Chondrocyte (in vitro differentiated cells): ENCODE measurements at places on chromosomes 7 and 10.

- DNase-seq = no peak
These were observed 11.9 kb upstream of the PLEKHA1 start for GRCh38 chr10:122362621-122363020.

GRCh38 chr10:92493362-92493761 lies 80.5 kb downstream of the IDE start:
- no peak for DNase-seq

GRCh38 chr7:23520582-23520981 lies 11.2 kb downstream of the TRA2A start:
- no peak for DNase-seq

DNA sequence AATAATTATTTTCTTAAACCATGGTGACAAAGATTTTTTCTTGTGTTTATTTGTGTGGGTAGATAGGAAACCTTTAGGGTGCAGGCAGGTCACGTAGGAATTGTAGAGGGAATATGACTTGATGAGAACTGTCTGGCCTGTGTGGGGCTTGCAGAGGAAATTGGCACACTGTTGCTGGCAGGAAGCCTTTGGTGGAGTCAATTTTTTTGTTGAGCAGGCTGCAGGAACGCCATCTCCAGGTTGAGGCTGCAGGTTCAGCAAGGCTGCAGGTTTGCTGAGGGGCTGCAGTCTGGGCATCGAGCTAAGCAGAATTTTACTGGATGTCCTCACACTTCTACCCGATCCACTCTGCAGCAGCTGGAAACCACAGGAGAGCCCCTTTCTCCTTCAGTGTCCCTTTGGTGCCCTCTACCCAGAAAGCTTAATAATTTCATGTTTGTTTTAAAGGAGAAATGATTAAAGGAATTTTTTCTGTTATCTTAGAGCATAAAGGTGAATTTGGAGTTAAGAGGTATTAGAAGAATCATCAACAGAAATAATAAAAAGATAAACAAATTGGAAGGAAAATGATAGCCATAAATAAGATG lies 37.0 kb downstream of the TBC1D12 start:
- no peak for DNase-seq

DNA sequence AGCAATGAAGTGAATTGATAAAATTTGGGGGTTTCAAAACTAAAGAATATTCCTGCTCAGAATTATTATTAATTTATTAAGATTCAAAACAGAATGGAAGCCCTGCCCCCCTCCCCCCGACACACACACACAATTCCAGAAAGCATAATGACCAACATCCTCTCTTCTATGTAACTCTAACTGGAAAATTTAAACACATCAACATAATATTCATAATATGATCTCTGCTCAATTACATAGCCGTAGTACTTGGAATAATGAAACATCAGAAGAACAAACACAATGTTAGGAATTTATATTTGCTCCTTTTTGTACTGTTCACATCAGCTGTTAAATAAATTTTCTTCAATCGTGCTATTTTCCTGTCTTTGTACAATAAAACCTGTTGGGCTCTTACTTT lies 20.8 kb downstream of the PCLO start:
- DNase-seq = no peak

DNA sequence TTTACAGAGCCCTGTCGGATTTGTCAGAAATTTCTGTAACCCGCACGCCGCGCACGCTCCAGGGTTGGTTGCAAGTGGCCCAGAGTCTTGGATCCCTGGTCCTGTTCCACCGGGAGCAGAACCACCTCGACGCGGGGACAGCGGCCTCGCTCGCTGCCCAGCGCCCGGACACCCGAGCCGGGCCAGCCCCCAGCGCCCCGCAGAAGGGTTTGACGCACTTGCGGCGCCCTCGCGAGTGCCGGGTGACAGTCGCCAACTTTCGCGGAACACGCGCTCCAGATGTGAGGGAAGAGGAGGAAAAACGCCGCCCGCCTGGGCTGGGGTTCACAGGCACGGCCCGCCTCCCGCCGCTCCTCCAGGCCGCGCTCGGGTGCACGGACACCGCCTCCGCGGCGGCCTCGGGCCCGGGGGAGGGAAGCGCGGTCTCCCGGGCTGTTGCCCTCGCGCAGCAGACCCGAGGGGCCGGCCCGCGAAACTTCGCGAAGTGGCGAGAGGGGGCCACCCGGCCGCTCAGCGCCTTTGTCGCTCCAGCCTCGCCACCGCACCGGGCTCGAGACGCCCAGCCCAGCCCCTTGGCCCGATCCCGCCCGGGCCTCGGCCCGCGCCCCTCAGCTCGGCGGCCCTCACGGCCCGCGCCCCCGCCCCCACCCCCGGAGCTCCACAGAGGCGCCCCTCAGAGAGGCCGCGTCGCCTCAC lies 514 bp downstream of the RNF216 start:
- no peak for DNase-seq

GRCh38 chr10:111558211-111558610 lies 481.4 kb downstream of the ADRA2A start:
- DNase-seq = no peak

DNA sequence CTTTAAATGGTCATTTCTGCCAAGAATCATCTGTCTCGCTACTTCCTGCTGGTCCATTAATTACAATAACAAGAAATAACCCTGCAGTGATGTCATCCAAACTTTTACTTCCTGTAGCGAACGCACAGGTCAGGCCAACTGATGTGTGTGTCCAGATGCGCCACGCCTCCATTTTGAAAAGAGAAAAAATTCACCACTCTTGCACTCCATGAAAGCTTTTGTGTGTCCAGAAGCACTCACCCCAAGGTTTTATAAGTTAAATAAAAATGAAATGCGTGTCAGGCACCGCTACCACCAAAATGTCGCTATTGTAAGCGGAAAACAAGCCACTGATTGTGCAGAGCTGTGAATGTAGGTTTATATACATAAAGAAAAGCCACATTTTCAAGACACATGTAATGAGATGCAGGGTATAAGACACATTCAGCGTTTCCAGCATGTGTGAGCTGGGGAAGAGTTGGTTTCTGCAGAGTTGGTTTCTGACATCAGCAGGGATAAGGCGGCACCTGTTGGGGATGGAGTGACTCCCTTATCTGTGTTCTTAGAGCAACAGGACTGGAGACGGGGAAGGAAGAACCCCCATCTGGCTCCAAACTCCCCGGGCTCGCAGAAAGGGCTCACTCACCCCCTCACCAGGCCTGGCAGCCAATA lies 83.3 kb downstream of the CTBP2 start:
- peak; percentile 52 for DNase-seq

GRCh38 chr10:36173364-36173763 lies 531.3 kb upstream of the FZD8 start:
- no peak for DNase-seq

- no peak for DNase-seq
These were observed 241.7 kb upstream of the PLXNA4 start for GRCh38 chr7:132817949-132818348.
